ENCODE measurements at places on chromosomes 2 and 18. TPM values are rescaled to one million over a fixed set of nuclear protein-coding genes. Genes with fewer than 3 reads are reported as not detected.
A peak's percentile ranks its signal among the peaks of the same experiment; 100 is the strongest.

BMP10 gene
- total RNA-seq = not detected

MXD1 gene
- total RNA-seq = 4.7 TPM

GAREM1 gene
- 1.5 TPM for total RNA-seq

DNA sequence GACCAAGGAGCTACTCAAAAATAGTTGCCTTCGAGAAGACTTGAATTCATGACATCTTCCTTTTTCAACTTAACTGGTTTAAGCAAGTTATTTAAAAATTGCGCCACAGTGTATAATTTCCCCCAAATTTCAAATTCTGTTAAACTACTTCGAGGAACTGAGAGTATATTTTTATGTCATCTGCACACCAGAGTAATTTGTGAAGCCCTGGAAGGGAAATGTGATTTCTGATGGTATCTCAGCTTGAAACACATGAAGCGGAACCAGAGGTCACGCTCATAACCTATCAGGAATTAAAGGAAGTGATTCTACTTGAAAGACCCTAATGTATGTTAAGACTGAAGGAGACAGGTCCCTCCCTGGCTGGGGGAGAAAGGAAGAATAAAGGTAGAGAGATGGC lies 33.9 kb upstream of the DARS1 start:
- DNase-seq = no peak

DNA sequence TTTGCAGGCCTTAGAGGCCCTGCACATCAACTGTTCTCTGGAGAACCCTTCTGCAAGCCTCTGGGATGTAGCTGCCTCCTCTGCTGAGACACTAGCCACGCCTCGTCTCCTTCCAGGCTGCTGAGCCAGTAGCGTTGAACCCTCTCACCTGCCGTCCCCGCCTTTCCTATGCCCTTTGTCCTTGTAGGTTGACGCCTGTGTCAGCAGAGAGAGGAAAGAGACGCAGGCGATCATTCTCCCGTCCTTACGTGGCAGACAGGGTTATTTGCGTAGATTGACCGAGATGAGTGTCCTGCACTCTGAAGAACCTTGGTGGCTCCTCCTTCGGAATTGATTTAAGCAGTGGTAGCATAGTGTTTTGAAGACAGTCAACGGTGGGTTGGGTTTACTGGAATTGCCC lies 27.8 kb downstream of the ID2 start:
- no peak for DNase-seq

GRCh38 chr2:170643346-170643745 lies 71.8 kb upstream of the SP5 start:
- no peak for DNase-seq

GRCh38 chr2:110659248-110659647 lies 18.6 kb downstream of the BUB1 start:
- DNase-seq = no peak

DNA sequence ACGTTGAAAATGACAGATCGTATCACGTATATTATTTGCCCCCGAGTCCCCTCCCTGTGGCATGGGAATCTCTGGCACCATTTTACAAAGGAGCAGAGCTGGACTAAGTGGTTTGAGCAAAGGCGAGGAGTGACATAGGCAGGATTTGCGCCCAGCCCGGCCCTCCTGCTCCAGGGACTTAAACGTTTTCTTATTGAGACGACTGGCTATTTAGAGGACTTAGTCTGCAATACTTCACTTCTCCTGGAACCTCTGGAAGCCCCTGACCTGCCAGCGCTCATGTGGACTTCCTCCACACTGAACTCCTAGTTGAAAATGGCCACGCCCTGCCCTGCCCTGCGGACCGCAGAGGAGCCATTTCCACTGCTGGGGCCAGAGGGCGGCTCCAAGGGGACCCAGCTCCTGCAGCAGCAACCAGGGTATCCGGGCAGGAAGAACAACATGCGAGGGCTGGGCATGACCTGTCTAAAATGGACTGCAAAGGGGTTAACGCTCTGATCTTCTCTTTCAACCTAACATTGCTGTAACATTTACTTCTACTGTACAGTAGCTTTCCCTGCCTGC lies 690.7 kb downstream of the LRP1B start:
- no peak for DNase-seq

GALNT13 gene
- not detected for total RNA-seq

- no peak for DNase-seq
These were observed 208.9 kb upstream of the BOD1L2 start for GRCh38 chr18:56937874-56938430.

SNTG2 gene
- total RNA-seq = not detected

DNA sequence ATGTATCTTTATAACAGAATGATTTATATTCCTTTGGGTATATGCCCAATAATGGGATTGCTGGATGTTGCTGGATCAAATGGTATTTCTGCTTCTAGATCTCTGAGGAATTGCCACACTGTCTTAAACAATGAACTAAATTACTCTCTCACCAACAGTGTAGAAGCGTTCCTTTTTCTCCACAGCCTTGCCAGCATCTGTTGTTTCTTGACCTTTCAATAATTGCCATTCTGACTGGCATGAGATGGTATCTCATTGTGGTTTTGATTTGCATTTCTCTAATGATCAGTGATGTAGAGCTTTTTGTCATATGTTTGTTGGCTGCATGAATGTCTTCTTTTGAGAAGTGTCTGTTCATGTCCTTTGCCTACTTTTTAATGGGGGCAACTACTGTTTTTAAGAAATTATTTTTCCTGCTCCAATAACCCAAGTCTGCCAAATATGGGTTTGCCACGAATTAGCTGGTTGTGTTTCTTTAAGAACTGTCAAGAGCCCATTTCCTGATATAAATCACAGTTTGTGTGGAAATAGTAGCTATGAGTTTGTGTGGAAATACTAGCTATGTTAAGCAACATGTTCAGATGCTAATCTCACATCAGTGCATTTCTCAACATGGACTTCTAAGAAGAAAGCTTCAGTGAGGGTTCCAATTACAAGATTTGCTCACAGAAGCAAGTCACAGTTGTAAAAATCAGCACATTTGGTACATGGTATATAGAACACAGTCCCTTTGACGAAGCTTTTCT lies 259.4 kb downstream of the ANAPC1 start:
- DNase-seq = no peak

FMNL2 gene
- 29.0 TPM for total RNA-seq

DNA sequence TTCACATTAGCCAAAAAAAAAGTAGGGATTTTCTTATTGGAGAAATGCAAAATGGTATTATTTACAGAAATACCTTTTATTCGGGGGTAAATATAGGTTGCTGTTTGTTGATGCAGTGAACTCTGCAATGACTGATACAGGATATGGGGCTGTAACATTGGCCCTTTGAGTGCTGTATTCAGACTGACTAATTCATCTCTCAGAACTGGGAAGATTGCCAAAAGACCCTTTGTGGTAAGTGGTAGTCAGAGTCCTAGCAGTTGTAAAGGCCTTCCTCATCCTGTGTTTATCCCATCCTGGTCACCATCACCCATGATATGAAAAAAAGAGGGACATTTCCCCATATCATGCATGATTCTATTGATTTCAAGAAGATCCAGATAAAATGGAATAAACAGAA lies 14.0 kb upstream of the DCC start:
- no peak for DNase-seq

DNA sequence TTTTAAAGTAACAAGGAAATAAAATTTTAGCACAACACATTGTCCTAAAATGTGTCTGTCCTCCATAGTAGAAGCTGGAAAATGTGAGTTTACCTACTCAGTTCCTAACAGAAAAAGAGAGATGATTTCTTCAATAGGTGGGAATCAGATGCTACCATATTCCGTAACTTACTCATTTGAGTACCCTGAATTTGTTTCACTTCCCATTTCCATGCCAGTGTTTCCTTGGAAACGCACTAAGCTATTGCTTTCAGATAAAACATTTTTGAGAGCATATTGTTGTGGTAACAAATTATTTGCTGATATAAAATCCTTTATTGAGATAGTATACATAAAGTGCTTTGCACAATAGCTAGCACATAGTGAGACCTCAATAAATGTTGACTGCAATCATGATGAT lies 137.5 kb upstream of the BARD1 start:
- DNase-seq = no peak

DNA sequence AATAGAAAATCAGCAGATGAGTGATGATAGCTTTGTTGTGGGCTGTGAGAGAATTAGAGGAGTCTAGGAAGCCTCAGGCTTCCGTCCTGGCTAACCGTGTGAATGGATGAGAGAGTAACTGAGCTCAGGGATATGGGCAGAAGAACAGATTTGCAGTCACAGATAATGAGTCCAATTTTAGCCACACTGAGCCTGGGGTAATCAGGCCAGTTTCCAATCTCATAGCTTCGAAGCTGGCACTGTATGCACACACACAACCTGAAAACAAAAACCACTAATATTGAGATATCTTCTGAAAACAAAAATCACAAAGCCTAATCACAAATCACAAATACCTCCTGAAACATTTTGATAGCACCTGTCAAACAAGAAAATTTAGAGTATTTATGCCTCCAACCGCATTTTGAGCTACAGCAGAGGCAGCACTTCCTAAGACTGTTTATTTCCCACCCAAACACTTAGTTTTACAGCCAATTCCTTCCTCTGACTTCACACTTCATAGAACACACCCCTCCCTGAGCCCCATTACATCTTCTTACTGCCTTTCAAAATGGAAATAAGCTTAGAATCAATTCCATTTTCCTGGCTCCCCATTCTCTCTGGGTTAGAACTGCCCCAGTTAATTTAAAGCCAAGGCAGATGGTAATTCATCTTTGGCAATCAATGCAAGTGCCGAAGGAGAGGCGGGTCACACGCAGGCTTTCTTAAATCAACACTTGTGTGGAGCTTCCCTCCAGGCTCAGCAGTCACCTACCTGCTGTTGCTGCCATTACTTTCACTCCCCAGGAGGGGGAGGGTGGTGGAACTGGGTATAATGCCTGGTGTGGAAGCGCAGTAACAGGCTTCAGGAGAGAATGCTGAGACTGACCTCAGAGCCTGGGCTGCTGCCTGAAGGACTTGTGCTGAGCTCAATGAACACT lies 18.9 kb downstream of the TTR start:
- DNase-seq = peak; percentile 7

DNA sequence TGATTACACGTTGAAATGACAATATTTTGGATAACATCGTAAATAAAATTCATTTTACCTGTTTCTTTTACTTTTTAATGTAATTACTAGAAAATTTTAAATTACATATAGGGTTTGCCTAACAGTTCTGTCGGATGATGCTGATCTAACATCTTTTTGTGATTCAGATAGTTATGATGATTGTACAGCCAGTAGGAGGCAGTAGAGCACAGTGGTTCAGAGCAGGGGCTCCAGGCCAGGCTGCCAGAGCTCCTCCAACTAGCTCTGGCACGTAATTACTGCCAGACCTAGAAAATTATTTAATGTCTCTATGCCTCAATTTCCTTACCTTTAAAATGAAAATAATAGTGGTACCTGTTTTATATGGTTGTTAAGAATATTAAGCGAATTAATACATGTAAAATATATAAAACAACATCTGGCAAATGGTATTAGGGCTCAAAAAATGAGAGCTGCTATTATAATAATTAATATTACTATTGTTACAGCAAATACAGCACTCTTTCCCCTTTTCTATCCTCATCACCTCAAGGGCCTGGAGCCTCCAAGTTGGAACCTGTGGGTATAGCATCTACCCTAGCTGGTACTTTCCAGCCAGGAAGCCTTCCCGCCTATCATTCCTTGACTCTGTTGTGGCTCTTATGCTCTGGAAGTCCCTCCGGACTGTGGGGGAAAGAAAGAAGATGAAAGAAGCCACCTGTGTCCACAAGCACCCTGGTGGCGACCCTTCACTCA lies 47.7 kb upstream of the PLA2R1 start:
- DNase-seq = peak; percentile 82

DNA sequence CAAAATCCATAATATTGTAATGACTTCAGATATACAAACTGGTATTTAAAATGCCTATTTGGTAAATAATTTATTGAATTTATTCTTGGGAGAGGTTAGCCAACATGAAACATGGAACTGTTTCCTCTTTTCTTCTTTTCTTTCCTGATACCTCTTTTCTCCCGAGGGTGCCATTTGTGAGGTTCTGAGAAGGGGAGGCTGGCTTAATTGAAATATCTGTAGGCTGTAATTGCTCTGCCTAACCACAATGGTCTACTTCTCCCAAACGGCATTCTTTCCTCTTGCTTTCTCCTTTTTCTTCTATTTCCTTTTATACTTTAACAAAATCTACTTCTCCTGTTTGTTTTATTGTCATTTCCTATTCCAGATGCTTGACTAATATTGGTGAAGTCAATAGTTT lies 114.9 kb downstream of the TCF4 start:
- no peak for DNase-seq

NCKAP5 gene
- 8.4 TPM for total RNA-seq

DNA sequence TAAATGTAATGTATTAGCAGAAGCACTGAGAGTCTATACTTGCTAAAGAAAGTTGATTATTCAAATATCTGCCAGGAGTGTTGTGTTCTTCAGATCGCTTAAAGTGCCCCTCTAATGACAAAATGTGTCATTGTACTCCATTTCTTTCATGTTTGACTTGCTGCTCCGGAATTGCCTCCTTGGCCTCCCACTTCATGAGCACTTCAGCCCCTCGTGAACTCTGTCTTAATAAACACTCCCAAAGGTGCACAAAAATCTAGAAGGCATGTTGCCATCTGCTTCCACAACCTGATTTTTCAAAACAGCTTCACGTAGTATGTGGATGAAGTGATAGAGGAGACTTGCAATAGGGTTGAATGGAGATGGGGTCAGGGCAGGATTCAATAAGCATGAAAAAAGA lies 396.1 kb downstream of the TDRD15 start:
- DNase-seq = no peak

DNA sequence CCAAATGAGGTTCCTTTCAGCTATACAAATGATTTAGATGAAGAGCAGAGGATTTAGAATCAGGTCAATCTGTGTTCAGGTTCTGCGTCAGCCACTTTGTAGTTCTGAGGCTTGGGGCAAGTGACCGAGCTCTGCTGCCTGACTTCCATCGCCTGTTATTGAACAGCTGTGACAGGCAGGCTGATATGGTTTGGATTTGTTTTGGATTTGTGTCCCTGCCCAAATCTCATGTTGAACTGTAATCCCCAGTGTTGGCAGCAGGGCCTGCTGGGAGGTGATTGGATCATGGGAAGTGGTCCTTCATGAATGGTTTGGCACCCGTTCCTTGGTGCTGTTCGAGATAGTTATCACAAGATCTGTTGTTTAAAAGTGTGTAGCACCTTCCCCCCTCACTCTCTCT lies 18.6 kb downstream of the TYMS start:
- no peak for DNase-seq

- DNase-seq = no peak
These were observed 150.2 kb upstream of the POU3F3 start for GRCh38 chr2:104703669-104704068.
